ENCODE measurements at places on chromosomes 16 and 17.

- DNase-seq = no peak
These were observed 39.2 kb downstream of the KSR1 start for GRCh38 chr17:27495460-27495859.

GRCh38 chr16:17171250-17172143 lies 299.3 kb downstream of the XYLT1 start:
- DNase-seq = no peak

- DNase-seq = no peak
These were observed 80.2 kb downstream of the RPTOR start for GRCh38 chr17:80624864-80625263.

- no peak for DNase-seq
These were observed 3.1 kb upstream of the LIMD2 start for GRCh38 chr17:63703029-63703428.

DNA sequence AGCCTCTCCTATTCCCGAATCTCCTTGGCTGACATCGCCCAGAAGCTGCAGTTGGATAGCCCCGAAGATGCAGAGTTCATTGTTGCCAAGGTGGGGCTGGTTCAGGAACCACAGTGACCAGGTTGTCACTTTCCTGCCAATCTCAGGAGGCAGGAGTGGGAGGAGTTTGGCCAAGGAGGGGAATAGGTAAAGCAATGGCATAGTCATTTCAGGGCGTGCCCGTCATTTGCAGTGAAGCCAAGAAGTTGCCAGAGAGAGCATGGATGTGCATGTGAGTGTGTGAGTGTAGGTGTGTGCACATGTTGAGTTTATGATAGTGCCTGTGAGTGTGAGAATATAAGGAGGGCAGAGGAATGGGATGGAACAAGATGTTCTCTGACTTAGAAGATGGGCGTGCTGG lies 14.8 kb downstream of the PSMD3 start:
- DNase-seq = no peak
